Activated CD4-positive, alpha-beta T cell treated with anti-CD3 and anti-CD28 coated beads, Interleukin-2, amount 50 U/mL, for 16 hours (primary cell): ENCODE measurements at places on chromosomes 7 and 10.

DNA sequence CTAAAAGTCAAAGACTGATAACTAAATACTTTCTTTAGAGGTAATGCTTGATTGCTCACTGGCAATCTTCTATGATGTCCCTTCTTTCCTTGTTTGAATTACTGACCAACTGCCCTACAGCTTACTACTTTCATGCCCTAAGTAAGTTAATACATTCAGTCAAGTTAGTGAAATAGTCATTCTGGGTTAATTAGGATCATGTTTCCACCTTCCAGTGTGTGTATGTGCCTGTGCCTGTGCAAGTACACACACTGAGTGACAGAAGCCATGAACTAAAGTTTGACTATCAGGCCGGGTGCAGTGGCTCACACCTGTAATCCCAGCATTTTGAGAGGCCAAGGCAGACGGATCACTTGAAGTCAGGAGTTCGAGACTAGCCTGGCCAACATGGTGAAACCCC lies 187.9 kb downstream of the CACNA2D1 start:
- DNase-seq, result no peak

DNA sequence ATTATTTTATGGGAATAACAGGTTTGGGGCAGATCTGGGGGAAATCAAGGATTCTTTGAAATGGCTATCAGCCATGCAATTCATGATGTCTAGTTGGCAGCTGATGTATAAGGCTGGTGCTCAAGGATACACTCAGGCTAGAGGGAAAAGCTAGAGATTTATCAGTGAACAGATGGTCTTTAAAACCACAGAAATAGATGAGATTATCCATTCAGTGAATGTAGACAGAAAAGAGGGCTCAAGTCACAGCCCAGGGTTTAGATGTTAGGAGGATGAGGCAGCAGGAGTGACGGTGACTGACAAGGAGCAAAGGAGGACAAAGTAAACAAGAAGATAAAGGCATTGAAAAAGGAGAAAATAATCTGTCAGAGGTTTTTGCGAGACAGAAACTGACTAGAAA lies 238.7 kb downstream of the CDK14 start:
- DNase-seq, result no peak

GRCh38 chr10:11205030-11205772 lies 187.5 kb downstream of the CELF2 start:
- peak; percentile 58 for DNase-seq

GRCh38 chr7:156178214-156178613 lies 366.0 kb upstream of the SHH start:
- DNase-seq, result no peak

GRCh38 chr7:23335621-23336020 lies 36.5 kb downstream of the MALSU1 start:
- DNase-seq, result no peak

DNA sequence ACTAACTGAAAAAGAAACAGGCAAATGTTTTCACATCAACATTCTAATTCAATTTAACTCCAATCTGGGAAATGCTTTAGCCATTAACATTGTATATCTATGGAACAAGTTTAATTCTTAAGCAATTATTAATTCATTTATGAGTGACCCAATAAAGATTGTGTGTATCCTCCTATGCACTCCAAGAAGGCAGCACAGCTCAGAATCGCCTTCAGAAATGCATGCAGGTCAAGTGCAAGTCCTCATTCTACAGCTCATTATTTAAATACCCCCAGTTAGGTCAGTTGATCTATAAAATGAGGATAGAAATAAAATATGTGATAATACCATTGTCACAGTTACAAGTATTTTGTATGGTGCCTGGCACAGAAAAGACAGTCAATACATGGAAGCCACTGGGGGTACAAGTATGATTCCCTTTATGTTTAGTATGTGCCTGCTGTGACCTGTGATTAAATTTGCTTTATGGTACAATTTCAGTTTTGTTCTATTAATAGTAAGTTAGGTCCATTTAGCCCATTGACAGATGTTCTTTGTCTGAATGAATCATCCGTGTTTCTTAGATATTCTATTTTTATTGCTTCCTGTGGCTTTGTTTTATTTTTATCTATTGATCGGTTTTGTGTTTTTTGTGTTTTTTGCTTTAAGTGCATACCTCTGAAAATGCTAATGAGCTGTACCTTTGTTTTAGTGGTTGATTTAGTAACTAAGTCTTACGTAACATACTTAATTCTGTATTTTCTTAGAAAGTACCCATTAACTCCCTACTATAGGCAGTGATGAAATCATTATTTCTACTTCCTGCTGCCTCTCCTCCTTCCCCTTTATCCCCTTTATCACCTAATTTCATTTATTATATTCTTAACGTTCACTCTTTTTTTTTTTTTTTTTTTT lies 42.8 kb downstream of the CPXM2 start:
- DNase-seq, result no peak

GRCh38 chr10:133225707-133226191 lies 4.3 kb upstream of the UTF1 start:
- peak; percentile 66 for DNase-seq

DNA sequence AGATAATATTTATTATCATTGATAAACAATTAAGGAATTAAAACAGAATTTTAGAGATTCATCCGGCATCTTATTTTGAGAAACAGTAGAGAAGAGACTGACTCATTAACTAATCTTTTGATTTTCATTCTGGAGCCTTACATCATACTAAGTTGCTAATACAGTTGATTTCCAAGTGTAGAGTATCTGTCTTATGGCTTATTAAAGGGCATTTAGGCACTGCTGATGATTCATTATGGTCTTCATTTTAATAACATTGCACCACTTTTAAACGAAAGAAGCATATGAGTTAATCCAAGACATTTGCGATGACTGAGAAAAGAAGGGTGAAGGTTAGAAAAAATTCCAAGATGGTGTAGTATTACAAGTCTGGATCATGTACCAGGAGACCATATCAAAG lies 186.0 kb upstream of the CACNA2D1 start:
- DNase-seq, result no peak

GRCh38 chr10:34933676-34934075 lies 118.6 kb upstream of the PARD3 start:
- DNase-seq, result no peak

DNA sequence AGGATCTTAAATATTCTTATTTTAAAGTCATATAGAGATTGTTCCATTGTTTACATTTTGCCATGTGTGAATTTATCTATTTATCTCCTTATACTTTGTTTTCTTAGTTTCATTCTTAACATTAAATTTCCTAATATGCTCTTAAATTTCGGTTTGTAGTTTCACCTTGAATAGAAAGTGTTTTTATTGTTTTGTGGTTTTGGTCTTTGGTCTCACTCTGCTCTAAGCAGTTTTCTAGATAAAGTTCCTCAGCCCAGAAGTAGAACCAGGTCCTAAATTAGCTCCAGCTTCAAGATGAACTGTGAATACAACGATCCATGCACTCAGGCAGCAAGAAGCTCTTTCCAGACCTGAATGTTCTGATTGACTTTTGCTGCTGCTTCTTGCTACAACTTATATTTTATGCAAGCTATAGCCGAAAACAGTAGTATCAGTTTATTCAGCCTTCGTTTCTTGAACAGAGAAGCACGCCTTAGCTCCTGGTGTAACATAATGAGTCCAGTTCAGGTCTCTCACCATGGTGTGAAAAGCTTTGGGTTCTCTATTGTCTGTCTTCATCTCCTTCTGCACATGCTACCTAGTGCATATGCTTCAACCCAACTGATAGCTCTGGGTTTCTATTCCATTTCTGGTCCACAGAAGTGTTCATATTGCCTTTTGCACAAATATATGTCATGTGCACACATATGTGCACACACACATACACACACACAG lies 95.3 kb downstream of the SEM1 start:
- no peak for DNase-seq

GRCh38 chr7:36232555-36232954 lies 79.5 kb downstream of the EEPD1 start:
- no peak for DNase-seq

DNA sequence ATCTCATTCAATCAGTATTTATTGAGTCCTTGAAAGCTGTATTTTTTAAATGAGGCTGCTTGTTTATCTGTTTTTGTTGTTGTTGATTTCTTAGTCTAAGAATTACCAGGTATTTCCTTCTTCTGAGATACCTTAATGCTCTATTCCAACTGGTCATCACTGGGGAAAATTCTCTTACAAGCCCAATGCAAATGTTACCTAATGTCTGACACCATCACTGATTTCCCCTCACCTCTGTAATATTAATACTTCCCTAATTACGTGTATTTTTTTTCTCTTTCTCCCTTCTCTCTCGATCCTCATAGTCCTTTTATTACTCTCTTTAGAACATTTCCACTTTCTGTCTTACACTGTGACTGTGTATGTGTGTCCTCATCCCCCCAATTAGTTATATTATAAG lies 13.9 kb downstream of the HDAC9 start:
- no peak for DNase-seq

DNA sequence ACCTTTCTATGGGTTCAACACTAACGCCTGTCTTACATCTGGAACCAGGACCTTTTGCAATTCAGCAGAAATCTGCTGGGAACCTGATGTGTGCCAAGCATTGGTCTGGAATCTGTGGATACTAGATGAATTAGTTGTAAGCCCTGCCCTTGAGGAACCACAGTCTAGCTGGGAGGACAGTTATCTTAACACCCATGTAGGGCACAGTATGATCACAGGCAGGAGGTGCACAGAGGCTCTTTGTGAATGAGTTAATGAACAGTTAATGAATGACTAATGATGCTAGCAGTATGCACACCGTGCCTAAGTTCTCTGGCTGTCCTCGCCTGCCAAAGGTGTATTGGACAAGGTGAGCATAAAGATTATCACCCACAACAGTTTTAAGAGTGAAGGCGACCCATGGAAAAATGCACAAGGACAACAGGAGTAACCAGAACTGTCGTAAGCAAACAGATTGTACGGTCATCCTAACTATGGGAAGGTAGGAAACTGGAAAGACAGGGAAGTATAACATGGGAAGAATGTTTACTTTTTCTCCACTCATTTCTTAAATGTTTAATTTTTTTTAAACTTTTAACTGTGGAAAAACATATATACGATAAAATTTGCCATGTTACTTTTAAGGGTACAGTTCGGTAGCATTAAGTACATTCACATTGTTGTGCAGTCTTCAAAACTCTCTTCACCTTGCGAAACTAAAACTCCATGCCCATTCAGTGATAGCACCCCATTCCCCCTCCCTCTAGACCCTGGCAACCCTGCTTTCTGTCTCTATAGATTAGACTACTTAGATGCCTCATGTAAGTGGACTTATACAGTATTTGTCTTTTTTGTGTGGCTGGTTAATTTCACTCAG lies 139.9 kb downstream of the CXCL12 start:
- DNase-seq, result no peak

- DNase-seq, result no peak
These were observed 3.8 kb upstream of the CRCP start for GRCh38 chr7:66110856-66111255.

DNA sequence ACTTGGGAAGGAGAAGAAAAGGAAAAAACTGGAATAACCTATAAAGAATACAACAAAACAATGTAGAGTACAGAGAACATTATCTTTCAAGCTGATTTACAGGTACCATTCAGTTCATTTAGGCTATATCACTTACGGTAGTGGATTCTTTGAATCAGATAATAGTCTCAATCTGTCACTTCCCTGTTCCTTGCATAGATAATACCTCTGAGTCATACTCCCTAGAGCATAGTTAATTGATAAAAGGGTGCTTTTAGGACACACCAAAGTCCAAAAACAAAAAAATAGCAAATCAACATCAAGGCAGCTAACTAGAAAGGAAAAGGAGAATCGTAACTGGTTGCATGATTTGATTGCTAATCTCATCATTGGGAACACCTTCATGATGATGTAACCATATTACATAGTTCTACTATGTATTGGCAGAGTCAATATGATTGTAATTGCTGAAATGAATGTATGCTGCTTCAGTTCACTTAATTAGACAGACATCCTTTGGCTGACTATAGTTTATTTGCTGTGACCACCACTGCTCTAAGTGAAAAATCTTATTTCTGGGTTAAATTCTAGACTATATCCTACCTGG lies 844.4 kb downstream of the GATA3 start:
- DNase-seq, result no peak

DNA sequence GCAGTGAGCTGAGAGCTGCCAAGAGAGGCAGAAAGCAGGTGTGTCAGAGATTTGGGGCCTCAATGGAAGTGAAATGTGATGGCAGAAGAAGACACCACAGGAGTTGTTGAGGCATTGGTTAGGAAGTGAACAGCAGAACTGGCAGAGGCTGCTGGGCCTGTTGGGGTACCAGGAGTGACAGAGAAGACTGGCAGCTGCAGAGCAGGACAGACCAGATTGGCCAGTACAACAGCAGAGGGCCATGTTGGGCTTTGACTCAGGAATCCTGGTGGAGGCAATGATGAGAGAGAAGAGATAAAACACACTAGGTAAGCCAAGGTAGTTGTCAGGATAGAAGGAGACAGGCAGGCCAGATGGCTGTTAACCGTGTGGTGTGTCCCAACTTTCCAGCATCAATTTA lies 19.9 kb upstream of the HERPUD2 start:
- DNase-seq, result no peak

GRCh38 chr10:75679536-75679935 lies 248.1 kb downstream of the LRMDA start:
- no peak for DNase-seq

GRCh38 chr7:114466917-114467316 lies 52.3 kb downstream of the FOXP2 start:
- DNase-seq, result no peak

DNA sequence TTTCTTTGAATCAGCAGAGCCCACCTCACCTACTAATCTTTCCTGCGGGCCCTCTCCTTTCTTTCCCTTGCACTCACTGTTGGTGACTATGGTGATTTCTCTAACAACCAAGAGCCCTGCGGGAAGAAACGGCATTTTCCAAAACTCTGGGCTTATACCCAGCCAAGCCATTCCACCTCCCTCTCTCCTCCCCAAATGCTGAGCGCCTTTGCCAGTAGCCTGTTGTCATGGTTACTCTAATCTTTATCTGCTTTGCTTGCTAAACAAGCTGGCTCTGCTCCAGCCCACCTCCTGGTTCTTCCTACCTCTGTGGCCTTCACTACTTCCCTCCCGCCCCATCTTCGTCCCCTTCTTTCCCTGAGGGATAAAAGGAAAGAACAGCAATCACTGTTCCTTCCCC lies 86.7 kb downstream of the DGKI start:
- no peak for DNase-seq

DNA sequence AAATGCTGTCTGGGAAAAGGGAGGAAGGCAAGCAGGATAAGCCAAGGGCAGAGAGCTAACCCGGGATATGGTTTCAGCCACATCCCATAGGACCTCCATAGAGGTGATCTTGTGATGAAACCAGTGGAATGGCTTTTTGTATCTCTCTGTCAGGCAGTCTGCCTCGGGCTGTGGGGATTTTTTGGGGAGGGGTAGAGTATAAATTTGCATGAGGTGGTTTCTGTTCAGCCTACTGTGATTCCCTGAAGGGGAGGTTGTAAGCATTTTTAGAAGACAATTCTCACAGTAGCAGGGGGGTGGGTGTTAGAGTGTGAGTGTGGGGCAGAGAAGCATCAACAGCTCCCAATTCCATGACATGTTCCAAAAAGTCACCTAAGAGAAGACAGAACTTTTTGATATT lies 11.8 kb downstream of the OR9A2 start:
- DNase-seq, result no peak
